ENCODE measurements at places on chromosomes 13 and 19.

- no peak for DNase-seq
Measured at GRCh38 chr19:35753634-35754369, 3.0 kb downstream of the HSPB6 start.

DNA sequence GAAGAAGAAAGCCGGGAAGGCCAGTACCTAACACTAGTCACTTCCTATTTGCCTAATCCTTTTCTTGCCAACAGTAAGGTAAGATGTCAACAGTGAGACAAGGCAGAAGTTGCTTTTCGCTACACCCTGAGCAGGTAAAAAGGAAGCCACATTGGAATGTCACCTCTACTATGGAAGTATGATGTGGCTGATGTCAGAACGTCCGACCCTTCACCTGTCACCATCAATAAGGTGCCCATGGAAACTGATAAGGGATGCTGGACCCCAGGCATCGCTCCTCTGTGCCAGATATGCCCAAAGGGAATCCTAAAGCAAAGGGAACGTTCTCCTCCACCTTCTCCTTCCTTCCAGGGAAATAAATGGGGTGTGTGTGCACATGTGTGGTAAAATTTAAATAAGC is 34.3 kb downstream of the COL4A1 start:
- no peak for DNase-seq

DNA sequence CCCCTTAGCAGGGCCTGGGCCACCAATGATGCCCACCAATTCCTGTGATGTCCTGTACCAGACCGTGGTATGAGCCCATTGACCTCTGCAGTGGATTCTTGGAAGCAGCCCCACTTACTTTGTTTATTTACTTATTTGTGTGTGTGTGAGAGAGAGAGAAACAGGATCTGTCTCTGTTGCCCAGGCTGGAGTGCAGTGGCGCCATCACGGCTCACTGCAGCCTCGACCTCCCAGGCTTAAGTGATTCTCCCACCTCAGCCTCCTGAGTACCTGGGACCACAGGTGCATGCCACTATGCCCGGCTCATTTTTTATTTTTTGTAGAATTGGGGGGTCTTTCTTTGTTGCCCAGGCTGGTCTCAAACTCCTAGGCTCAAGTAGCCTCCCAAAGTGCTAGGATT is 13.0 kb downstream of the MYO9B start:
- DNase-seq: no peak

- DNase-seq: no peak
Measured at GRCh38 chr19:29545866-29546582, 20.2 kb downstream of the VSTM2B start.

DNA sequence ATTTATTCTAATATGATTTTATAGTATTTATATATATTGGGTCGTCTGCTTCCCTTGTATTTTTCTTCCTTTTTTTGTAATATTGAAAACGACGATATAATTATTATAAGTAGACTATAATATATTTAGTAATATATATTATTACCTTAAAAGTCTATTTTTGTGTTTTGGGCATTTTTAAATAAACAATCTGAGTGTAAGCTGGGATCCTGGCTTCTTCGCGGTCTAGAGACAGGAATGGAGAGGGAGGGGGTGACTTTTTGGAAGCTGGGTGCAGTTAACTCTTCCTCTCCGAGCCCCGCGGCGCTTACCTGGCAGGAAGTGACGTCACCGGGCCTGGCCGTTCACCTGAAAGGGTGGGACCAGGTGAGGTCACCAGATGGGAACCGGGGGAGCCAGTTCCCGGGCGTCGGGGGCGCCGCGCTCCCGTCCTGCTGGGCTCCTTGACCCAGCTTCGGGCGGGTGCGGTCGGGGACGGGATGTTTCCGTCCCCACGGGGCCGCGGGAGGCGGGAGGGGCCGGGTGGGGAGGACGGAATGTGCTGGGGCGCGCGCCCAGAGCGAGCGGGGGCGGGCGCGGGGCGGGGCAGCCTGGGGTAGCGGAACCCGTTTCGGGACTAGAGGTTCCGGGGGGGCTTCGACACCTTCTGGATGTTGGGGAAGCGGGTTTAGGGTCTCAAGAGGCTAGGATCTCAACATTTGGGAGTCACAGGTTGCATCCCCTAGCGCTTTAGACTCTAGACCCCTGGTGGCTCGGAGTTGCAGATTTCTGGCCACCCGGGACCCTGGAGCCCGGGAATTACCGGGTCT is 2.8 kb downstream of the ZFP36 start:
- DNase-seq: peak; percentile 89

DNA sequence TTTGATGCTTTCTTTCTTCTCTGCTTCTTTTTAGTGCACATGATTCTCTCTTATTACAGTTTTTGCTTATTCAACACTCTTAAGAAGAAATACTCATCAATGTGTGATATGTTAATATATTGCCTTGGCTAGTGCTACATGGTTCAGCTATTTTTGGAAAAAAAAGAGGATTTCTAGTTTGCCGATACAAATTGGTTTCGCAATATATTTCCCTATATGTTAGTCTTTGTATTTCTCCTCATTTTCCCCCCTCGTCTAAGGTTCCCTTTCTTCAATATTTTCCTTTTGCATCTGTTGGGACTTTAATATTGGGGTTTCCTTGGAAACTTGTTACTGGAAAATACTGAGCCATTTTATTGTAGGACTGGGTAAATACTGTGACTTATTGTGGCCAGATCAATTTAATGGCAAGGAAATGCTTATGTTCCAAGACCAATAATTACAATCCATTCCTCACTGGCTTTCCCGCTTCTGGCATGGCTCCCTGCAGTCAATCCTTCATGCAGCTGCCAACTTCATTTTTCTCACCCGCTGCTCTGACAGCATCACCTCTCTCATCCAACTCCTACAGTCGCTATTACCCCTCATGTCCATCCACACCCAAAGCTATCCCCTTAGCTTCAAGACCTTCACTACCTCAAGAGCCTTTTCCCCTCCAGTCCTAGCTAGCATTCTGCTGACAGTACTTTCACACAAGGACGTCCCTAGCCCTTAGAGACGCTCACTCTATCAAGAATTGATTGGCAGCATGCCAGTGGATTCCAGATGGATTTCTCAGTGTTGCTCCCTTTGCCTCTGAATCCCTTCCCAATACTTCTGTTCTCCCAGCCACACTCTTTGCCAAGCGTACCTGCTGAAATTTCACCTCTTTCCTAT is 280.1 kb upstream of the TMTC4 start:
- no peak for DNase-seq

DNA sequence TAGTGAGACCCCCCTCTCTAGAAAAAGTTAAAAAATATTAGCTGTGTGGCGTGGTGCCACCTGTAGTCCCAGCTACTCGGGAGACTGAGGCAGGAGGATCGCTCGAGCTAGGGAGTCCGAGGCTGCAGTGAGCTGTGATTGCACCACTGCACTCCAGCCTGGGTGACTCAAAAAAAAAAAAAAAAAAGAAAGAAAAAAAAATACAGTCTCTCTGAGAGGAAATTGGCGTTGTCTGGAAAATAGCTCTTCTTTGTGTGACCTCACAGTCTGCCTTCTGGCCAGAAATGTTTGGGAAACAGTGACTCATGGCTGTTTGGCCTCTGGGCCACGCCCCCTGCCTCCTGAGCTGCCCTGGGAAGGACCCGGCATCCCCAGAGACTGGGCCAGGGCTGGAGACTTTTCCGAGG is 10.7 kb downstream of the MARCHF2 start:
- peak; percentile 92 for DNase-seq

DNA sequence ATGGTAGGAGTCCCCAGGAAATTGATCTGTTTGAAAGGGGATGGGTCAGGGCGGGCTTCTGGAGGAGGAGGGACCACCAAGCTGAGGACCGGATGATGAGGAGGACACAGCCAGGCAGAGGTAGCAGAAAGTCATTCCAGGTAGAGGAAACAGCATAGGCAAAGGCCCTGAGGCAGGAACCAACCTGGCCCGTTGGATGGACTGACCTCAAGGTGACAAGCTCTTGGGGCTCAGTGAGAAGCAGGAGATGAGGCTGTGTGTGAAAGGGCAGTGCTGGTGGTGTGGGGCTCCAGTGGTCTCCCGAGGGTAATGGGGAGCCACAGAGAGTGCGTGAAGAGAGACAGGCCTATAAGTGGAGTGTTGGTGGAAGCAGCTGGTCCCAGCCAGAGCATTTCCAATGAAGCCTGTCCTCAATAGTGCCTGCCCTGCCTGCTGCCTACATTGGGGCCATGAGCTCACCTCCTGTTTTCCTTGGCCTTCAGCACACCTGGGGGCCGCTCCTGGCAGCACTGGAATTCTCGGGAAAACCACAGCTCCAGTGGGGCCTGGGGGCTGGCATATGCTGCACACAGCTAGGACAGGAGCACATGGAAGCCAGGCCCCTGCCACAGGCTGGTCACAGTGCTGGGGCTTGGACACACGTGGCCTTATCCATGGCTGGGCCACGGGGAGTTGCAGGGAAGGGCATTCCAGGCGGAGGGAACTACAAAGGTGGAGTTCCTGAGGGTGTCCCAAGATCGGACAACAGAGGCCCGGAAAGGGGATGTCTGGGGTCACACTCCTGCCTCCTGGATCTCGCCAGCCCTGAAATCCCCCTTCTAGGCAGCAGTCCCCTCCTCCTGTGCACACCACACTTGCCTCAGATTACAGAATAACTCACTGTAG is 2.3 kb upstream of the COMP start:
- no peak for DNase-seq

DNA sequence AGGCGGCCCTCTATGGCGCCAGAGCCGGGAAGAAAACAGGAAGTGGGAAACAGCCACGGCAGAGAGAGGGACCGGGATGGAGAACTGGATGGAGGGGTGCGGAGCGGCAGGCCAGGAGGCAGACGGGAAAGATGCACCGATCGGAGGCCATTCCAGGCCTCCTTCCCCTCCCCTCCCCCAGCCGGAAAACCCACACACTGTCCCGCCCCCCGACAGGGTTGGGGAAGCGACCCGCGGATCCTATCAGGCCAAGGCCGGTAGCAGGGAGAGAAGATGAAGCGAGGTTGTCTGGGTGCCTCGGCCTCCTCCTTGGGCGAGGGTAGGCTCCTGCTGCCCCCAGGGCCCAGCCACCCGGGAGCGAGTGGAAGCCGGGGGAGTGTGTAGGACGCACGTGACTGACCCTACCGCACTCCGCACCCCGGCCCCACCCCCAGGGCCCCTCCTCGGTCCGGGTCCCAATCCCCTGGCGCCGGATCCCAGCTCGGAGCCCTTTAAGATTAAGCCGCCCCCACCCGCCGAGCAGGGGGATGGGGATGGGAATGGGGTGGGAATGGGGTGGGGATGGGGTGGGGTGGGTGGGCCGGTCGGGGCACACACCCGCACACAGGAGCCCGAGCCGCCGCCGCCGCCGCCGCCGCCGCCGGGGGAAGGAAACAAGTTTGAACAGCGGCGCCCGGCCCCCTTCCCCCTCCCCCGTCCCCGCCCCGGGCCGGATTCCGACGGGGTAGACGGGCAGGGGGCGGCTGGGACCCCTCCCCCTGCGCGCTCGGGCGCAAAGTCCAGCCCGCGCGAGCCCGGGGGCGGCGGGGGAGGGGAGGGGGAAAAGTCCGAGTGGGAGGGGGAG is 1.5 kb downstream of the ERF start:
- peak; percentile 84 for DNase-seq

DNA sequence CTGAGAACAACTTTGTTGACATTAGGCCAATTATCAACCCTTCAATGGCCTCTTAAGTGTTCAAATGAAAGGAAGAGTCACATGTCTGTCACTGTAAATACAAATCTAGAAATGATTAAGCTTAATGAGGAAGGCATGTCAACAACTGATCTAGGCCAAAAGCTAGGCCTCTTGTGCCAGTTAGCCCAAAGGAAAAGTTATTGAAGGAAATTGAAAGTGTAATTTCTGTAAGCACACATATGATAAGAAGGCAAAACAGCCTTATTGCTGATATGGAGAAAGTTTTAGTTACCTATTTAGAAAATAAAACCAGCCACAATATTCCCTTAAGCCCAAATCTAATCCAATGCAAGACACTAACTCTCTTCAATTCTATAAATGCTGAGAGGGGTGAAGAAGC is 604.7 kb downstream of the SLITRK6 start:
- no peak for DNase-seq

GRCh38 chr19:8304841-8305621 is 3.1 kb downstream of the CD320 start:
- no peak for DNase-seq

DNA sequence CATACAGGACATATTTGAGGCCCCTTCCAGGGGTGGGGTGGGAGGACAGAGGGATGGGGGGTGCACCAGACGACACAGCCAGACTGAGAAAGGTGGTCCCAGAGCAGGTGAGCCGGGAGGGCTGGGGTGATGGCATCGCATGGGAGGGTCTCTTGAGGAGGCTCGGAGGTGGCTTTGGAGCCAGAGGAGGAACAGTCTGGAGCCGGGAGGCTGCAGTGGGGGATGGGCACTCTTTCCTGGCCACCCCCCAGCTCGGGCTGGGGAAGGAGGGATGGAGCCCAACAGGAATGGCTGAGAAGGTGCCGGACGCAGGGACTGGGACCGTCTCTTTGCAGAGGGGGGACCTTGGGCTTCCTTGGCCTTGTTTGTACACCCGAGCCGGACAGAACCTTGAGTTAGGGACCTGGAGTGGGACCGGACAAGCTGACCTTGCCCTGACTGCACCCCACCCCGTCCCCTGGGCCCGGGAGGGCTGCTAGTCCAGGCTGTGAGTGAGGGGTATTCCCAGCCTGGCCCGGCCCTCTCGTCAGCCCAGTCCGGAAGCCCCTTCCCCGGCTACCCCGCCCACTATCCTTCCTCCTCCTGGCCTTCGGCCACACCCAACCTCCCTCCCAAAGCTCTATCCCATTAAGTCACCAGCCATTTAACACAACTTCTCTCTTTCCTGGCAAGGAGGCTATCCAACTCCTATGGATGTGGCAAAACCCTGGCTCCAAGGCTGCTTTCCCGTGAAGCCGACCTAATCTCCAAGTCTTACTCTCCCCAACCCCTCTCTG is 816 bp upstream of the TBXA2R start:
- DNase-seq: peak; percentile 64

DNA sequence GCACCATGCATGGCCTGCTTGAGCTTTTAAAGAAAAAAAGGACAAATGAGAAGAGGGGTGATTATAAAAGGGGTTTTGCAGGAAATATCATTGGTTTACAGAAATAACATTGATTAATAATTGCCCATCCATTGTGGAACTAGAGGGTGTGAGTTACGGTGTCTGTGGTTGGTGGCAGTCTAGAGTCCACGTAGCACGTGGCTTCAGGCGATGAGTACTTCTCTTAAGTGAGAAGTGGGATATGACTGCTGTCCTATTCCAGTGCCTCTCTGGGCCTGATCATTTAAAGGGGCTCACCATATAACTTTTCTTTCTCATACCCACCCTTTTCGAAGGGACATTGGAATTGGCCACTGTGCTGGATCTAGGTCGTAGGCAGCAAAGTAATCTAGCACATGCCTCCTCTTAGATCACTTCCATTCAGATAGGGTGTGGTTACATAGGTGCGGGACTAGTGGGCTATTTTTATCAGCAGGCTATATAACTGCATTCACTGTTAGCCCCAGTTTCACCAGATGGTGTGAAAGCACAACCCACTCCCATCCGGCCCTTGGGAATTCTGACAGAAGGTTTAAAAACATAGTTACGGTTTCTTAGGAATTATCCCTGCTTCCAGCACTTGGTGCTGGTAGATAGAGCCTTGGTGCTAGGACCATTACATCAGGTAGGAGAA is 19.9 kb downstream of the PPP5C start:
- no peak for DNase-seq

DNA sequence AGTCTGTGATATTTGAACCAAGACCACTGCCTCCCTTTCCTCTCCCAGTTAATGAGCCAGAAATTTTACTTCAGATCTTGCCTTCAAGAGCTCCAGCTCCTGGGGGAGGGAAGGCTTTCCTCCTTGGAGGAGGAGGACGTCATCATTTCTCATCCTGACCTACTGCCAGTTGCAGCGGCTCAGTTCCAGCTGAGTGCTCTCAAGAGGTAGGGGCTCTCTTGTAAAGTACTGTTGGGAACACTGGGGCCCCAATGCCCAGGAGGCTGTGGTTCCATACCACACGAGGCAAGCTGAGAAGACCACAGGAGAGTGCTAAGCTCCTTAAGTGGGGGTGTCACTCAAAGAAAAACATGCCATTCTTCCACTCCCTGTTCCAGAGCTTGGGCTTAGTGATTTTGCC is 36.2 kb downstream of the METTL21C start:
- DNase-seq: no peak

All from right hindlimb (tissue), 1 donor.